ENCODE measurements at places on chromosomes 7 and 10. TPM values are rescaled to one million over a fixed set of nuclear protein-coding genes. Genes with fewer than 3 reads are reported as not detected.
A peak's percentile ranks its signal among the peaks of the same experiment; 100 is the strongest.

HOXA5 gene
- not detected for total RNA-seq

SPDYE16 gene
- total RNA-seq: 0.16 TPM

XRCC2 gene
- total RNA-seq: 15.3 TPM

FXYD4 gene
- total RNA-seq: not detected

WEE2 gene
- not detected for total RNA-seq

ARHGEF35 gene
- total RNA-seq: 2.6 TPM

TRIM24 gene
- total RNA-seq: 26.2 TPM

OR13A1 gene
- not detected for total RNA-seq

GRCh38 chr10:128180843-128181242, 54.6 kb upstream of the MKI67 start:
- peak; percentile 86 for DNase-seq

DNA sequence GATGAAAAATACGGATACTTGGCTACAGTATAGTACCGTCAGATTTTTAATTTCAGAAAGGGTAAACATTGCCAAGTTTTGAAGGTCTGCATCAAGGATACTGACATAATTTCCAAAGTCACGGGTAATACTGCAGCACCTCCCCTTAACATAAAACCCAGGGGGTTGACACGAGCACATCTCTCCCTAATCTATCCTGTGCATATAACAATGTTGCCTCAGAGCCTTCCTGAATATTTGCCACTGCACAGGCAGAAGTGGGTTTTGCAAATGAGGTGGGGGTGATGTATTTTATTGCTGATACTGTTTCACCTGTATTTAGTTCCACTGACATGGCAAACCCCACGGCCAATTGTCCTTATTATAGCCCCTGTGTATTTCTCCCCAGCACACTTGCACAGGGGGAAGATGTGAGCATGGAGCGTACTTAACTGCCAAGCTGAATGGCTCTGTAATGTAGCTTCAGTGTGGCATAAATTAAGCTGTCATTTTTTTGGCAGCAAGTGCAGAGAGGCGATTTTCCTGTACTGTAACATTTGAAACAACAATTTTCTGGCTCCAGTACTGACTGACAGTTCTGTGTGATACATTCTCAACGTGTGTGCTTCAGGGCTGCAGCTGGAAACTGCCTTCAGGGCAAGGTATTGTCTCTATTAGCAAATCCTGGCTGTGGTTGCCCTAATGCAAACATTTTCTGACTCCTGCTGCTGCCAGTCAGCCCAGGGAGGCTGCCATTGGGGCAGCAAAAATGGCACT, 299.6 kb upstream of the SP4 start:
- no peak for DNase-seq

DNA sequence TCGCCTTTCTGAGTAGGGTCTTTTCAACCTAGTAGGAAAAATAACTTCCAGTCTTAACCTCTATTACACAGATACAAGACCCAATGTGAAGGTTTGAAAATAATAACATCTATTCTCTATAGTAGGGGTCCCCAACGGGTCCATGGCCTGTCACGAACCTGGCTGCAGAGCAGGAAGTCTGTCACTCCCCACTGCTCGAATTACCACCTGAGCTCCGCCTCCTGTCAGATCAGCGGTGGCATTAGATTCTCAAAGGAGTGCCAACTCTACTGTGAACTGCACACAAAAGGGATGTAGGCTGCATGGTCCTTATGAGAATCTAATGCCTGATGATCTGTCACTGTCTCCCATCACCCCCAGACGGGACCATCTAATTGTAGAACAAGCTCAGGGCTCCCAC, 7.4 kb downstream of the YWHAG start:
- DNase-seq: no peak

DNA sequence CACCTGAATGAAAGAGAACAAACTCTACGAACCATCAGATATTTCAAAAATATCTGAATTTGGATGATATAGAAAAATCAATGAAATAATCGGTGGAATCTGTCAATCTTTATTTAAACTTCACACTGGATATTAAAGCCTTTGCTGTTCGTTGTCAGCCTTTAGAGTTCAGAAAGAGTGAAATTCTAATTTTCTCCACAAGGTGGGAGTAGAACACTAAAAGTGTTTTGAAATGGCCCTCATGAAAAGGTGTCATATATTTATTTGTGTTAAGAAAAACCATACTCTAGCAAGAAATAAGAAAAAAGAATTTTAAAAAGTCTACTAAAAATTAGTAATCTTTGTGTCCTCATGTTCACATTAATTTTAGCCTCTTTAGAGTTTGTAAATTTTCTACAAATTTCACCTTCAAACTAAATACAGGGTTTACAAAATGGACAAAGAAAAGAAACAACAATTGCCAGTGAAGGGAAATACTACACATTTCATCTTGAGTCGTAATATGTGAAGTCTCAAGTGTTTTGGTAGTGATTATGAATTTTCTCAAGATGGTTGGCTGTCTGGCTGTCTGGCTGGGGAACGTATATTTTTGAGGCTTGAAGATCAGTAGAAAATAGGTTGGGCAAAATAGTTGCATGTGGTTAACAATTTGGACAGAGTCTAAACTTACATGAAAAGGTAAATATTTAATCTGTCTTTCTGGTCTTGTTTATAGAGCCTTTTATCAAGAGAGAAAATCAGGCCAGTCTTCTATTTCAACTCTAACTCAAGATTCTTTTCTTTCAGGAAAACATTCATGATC, 43.7 kb downstream of the DNAJB9 start:
- no peak for DNase-seq

DNA sequence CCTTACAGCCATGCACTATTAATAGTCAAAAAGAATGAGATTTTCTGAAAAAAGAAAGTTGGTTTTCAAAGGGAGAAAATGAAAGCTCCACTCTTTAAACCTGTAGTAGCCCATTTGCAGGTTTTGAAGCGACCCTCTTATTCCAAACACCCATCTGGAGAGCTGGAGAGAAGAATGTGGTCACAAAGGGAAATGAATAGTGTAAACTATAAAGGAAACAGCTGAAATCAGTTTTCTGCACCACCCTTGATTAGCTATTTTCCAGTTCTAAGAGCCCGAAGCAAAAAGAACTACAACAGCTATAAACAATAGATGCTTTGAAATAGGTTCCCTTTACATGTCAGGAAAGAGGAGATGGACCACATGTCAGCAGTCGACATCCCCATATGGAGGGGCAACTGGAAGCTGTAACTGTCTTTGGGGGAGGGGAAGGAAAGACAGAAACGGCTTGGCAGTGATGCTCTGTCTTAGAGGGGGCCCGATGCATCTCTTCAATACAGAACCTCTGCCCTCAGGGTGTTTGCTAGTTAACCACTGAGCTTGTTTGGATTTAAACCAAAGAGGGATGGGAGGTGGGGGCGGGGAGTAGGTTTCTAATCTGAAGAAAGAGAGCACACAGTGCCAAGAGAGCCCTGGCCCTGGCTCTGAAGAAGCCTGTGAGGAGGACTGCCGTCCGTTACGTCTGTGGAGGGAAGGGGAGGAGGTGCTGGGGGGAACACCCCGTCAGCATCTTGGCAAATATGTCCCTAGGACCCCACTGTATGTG, 55.3 kb downstream of the CPVL start:
- no peak for DNase-seq

GRCh38 chr10:7218968-7219367, 191.9 kb downstream of the SFMBT2 start:
- no peak for DNase-seq

DNA sequence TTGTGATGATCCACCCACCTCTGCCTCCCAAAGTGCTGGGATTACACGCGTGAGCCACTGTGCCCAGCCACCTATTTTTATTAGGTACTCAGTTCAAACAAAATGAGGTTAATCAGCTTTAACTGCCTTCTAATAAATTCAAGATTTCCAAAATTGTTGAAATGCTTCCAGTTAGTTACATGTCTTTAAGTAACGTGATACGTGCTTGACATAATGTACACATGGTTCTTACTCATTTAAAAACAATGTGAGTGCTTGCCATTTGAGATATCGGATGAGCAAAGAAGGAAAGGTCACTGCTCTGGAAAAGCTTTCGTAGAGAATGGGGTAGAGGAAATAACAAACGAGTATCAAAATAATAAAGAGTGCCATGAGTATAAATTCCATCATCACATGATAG, 83.6 kb downstream of the KMT2E start:
- DNase-seq: no peak

GRCh38 chr7:81457852-81458522, 311.9 kb downstream of the HGF start:
- no peak for DNase-seq

GRCh38 chr7:122983261-122983660, 12.2 kb downstream of the TAS2R16 start:
- no peak for DNase-seq

- DNase-seq: no peak
Measured at GRCh38 chr10:78650122-78650521, 418.6 kb upstream of the ZMIZ1 start.

- no peak for DNase-seq
Measured at GRCh38 chr7:124155432-124156022, 122.7 kb upstream of the TMEM229A start.

GRCh38 chr10:75400771-75401568, 594 bp downstream of the ZNF503 start:
- no peak for DNase-seq

- no peak for DNase-seq
Measured at GRCh38 chr10:34037499-34037898, 703.0 kb upstream of the NRP1 start.

Data from activated CD8-positive, alpha-beta T cell treated with anti-CD3 and anti-CD28 coated beads, Interleukin-2, amount 10 ng/mL, durations not matched to agents 7 days and 5 days (primary cell).